Frontal cortex (tissue), 4 donors: ENCODE measurements at places on chromosomes 5 and 9.

- no peak for DNase-seq
Observed at GRCh38 chr9:132541051-132541450, 41.4 kb upstream of the BARHL1 start.

GRCh38 chr9:12798066-12798770 lies 23.4 kb downstream of the LURAP1L start:
- no peak for DNase-seq

DNA sequence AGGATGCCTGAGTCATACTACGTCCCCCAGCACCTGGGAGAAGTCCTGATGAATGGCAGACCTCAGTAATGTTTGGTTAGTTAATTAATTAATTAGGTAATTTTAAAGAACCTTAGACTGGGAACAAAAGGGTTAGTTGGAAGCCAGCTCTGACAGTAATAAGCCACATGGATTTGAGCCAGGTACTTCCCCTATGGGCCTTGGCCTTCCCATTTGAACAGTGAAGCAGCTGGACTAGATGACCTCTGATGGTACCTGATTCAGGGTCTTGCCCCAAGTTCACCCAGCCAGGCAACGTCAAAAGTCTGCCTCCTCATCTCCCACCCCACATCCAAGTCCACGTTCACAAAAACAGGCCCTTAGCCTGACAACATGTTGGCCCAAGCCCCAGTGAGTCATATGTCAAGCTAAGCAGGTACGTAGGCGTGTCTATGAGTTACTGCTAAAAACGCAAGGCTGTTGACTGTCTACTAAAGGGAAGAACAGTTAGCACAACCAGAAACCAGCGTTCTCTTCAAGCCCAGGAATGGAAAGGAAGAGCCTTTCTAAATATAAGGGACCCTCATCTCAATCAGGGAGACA lies 303.2 kb downstream of the ACTL7B start:
- DNase-seq = no peak

GRCh38 chr5:108728566-108729241 lies 19.0 kb upstream of the FER start:
- no peak for DNase-seq

GRCh38 chr5:93294996-93295395 lies 286.0 kb downstream of the NR2F1-AS1 start:
- DNase-seq = no peak

- no peak for DNase-seq
Observed at GRCh38 chr5:134784241-134784920, 25.8 kb downstream of the DDX46 start.
